Activated CD8-positive, alpha-beta memory T cell treated with anti-CD3 and anti-CD28 coated beads for 36 hours (primary cell): ENCODE measurements at places on chromosomes 12 and 14. TPM values are rescaled to one million over a fixed set of nuclear protein-coding genes. Genes with fewer than 3 reads are reported as not detected.

KRT83 gene
- not detected for total RNA-seq

ZNF385A gene
- 0.63 TPM for total RNA-seq

UNC79 gene
- total RNA-seq = not detected

SMIM41 gene
- not detected for total RNA-seq

SAMD15 gene
- 1.2 TPM for total RNA-seq

B3GNT4 gene
- total RNA-seq = 0.46 TPM

TMEM132C gene
- not detected for total RNA-seq

APOF gene
- total RNA-seq = not detected

CDCA4 gene
- 71.5 TPM for total RNA-seq

KRT6A gene
- total RNA-seq = not detected

RASSF8 gene
- total RNA-seq = 0.46 TPM

CLEC4A gene
- total RNA-seq = 0.46 TPM

DLGAP5 gene
- 46.2 TPM for total RNA-seq
